Stimulated activated CD8-positive, alpha-beta memory T cell treated with anti-CD3 and anti-CD28 coated beads, Interleukin-2, amount 100 ng/mL, for 48 hours (primary cell): ENCODE measurements at places on chromosomes 13 and 19.

- no peak for DNase-seq
These were observed 239.3 kb downstream of the KCTD12 start for GRCh38 chr13:76646946-76647345.

DNA sequence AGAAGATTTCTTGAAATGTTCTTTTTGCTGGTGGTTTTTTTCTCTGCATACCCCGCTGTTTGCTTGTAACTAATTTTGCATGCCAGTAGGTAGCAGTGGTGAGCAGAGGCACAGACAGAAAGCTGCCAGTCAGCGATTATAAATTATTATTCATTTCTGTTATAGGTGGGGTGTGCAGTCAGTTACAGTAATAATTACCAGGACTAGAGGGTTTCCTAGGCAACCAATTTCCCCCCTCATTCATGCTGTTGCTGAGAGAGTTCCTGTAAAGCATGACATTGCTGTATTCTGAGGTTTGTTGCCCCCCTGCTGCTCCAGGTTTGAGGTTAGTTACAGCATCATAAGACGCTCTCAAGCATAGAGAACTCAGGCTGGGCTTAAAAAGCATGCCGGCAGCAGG lies 104.5 kb downstream of the URI1 start:
- no peak for DNase-seq

GRCh38 chr19:55546822-55547614 lies 1.7 kb upstream of the SBK3 start:
- DNase-seq: no peak

DNA sequence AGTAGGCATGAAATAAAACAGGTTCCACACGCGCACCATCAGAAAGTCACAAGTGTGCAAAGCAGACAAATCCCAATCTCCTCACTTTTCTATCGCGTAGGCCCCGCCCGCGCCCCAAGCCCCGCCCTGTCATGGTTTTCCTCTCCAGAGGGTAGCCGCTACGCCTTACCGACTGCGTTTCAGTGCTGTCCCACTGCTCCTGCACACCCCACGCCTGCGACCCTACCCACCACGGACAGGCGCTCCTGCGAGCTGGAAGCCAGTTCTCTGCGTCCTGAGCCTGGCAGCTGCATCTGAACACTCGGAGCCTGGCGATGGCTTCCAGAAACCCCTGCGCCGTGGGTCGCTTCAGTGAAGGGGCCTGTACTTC lies 379 bp upstream of the ZNF470 start:
- peak; percentile 36 for DNase-seq

GRCh38 chr13:40406405-40407120 lies 259.9 kb downstream of the FOXO1 start:
- DNase-seq: no peak

DNA sequence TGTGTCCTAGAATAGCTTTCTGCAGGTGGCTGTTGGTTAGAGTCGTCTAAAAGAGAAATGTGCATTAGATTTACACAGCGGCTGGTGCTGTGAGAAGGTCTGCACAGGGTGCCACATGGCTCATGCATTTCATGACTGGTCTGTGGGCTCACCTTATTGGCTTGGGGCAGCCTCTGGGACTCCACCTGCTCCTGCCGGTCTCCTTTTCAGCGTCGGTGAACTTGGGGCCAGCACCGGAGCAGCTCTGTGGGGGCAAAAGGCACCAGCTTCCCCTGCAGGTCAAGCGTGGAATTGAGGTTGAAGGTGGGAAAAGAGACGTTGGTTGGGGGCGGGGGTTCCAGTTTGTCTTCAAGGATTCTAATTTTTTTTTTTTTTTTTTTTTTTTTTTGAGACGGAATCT lies 3.1 kb upstream of the PNMA8C start:
- no peak for DNase-seq

DNA sequence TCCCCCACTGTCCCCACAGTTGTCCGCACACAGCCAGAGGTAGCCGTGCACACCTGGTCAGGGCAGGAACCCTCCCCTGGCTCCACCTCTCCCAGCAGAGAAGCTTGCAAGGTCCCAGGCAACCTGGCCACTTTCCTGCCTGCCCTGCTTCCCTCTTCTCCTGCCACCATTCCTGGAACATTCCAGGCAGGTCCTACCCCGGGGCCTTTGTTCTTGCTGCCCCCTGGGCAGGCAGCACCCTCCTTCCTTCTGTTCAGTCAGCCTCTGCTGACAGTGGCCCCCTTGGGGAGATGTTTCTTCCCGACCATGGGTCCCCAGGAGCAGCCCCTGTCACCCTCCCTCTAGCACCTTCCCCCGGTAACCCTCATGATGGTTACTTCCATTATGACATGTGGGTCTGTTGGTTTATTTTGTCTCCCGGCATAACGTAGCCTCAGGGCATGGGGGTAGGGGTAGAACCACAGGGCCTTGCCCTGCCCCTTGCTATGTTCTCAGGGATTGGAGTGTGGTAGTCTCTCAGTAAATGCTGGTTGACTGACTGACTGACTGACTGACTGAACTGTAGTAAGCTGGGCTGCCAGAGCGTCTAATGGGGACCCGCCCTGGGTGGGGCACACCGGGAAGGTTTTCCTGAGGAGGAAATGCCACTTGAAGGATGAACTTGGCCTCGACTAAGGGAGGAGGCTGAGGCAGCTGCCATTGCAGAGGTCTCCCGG lies 10.8 kb downstream of the PAK4 start:
- DNase-seq: no peak

DNA sequence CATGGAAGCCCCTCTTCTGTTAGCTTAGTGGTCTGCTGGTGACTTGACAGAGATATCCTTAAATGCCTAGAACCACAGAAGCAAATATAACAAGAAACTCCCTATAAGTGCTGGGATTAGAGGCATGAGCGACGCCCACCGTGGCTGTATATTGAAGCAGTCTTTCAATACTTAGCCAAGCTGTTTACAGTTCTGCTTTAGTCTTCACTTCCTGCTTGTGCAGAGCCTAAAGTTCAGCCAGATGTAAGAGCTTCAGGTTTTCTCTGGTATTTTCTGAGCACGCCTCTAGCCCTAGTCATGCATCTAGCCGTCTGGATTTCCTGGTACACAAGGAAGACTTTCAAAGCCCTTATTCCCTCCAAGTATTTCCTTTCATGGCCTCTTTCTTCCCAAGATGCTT lies 28.5 kb downstream of the TRPM4 start:
- DNase-seq: no peak

DNA sequence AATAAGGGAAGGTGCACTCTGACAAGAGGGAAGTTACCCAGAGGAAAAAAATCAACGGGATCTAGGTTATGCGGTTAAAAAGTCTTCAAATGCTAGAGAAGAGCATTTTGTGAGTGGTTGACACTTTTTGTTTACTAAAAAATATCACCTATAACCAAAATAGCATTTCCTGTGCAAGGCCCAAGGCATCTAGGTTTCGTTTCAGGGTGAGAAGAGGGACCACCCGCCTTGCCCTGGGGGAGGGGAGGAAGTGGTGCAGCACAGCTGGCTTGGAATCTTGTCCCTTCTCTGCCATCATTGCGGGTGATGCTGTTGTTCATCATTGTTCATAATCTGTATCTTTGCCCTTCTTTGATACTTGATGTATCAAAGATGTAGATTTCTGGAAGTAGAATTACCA lies 80.6 kb downstream of the NUFIP1 start:
- DNase-seq: no peak

DNA sequence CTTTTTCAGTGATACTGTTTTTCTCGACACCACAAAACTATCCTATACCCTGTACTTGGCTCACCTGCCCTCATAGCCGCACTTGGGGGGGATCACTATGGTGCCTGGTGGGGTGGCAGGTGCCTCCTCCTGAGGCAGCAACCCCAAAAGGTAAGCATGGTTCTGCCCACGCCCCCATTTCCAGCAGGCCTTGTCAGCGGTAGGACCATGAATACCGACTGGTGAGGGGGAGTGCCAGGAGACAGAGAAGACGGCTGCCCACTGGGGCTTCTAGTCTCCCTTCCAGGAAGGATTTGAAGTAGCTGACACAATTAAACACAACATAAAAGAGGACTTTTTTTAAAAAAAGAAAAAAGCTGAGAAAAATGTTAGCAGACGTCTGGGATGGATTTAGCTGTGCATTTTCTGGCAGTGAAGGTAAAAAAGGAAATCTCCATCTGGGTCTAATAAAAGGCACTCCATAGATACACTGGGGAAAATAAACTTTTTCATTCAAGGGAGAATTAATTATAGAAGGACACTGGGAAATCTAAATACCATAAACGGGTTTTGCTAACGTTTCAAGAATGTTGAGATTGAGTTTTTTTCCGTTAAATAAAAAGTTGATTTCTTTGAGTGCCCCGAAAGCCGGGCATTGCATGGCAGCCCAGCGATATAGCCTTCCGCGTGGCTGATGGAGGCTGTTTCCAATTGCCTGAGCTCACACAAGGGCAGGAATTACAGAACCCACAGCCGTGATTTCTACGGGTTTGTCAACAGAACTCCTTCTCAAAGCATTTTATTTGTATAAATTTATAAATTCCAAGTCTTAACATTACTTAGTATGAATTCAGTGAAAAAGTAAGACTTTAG lies 45.1 kb downstream of the ATP11A start:
- DNase-seq: no peak

GRCh38 chr13:97108530-97108900 lies 113.6 kb upstream of the MBNL2 start:
- no peak for DNase-seq

GRCh38 chr13:96338030-96338429 lies 248.1 kb downstream of the HS6ST3 start:
- no peak for DNase-seq

- DNase-seq: no peak
These were observed 129.5 kb upstream of the MCF2L start for GRCh38 chr13:112839356-112840105.

- DNase-seq: no peak
These were observed 575.1 kb downstream of the SLITRK6 start for GRCh38 chr13:85223883-85224656.

DNA sequence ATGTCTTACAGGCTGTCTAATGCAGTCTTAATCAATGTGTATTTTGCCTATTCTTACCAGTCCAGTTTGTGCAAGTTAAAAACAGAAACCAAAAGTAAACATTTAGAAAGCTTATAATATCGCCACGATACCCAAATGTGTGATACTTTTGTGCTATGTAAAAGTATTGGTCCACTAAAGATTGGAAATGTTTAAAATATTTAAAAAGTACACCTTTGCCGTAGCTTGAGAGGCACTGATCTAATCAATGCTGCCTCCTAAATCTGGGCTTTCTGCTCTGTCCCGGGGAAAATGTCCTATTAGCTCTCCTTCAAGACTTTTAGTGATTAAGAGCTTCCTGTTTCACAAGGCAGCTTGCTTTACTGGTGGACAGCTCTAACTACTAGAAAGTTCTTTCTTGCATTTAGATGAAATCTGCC lies 64.7 kb downstream of the DNAJC15 start:
- no peak for DNase-seq

- no peak for DNase-seq
These were observed 4.2 kb upstream of the PLAUR start for GRCh38 chr19:43674183-43674582.

- no peak for DNase-seq
These were observed 74.9 kb downstream of the WTIP start for GRCh38 chr19:34556488-34556887.

DNA sequence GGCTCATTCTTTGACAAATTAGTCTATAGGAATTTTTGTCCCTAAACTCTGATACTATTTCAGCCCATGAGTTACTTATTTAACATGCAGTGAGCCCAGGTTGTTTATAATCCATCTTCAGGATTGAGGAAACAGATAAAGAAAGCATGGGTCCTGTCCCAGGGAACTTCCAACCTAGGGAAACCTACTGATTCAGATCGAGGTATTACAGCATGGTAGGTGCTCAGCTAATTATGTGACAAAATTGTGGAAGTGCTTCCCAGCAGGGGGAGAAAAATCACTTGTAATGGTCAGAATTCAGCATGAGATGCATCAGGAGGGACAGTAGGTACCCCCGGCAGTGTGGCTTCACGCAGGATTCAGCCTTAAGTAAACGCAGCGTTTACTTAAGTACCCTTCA lies 171.3 kb downstream of the NUFIP1 start:
- DNase-seq: no peak

GRCh38 chr19:37654118-37654517 lies 1.1 kb downstream of the ZFP30 start:
- no peak for DNase-seq

DNA sequence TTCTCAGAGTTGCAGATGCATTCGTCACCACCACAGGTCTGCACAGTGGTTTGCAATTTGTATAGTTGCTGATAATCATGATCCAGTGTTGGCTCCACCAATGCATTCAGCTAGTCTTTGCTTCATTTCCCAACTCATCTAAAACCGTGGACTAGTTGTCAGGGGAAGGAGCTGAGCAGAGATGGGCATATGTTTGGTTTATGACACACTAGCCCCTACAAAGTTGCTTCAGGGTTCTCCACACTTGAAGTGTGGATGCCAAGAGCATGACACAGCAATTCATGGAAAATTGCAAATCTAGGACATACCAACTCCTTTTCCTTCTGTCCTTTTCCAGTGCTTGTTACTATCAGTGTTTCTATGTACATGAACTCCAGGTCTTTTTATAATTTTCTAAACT lies 168.0 kb downstream of the TNFSF13B start:
- no peak for DNase-seq

DNA sequence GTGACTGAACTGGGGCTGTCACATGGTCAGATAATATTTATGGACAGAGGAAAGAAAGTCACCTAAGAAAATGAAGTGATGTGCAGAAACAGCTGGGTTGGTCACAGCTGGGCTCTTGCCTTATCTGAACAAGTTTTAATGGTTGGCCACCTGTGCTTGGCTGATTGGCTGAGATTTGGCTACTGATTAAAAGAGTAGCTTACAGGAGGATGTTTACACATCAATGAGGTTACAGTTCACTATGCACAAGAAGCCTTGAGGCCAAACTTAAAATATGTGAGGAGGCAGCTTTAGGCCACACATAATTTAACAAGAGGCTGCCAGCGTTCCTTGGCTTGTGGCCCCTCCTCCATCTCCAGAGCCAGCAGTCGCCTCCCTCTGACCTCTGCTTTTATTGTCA lies 99.2 kb upstream of the C1QTNF9B start:
- no peak for DNase-seq

GRCh38 chr13:114141261-114141996 lies 9.0 kb upstream of the RASA3 start:
- no peak for DNase-seq

- DNase-seq: peak; percentile 43
These were observed 24.9 kb downstream of the SLC8A2 start for GRCh38 chr19:47446534-47447469.
